ENCODE measurements at places on chromosomes 7 and 10.
A peak's percentile ranks its signal among the peaks of the same experiment; 100 is the strongest.

- no peak for DNase-seq
Measured at GRCh38 chr10:120555842-120556532, 99.0 kb downstream of the PLPP4 start.

DNA sequence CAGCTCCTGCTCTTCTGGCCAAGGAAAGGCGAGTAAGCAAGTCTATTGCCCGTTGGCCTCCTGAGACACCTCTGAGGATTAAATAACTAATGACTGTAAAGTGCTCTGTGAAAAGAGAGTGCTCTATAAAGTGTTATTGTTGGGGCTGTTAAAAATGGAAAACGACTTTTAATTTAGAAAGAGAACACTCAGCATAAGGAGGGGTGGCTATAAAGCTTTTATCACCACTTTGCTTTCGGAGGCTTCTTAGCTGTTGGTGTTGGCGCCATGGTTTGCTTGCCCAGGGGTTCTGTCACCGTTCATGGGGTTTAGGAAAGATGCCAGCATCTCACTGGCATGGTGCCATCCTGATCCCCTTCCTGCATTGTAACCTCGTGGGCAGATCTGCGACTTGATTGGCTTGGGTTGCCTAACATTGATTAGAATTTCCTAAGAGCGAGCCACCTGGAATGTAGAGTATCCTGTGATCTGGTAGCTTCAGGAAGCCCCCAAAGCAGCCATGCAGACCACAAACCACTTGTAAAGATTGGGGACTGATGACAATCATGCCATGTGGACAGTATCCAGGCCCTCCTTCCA is 509.9 kb downstream of the LRMDA start:
- no peak for DNase-seq

DNA sequence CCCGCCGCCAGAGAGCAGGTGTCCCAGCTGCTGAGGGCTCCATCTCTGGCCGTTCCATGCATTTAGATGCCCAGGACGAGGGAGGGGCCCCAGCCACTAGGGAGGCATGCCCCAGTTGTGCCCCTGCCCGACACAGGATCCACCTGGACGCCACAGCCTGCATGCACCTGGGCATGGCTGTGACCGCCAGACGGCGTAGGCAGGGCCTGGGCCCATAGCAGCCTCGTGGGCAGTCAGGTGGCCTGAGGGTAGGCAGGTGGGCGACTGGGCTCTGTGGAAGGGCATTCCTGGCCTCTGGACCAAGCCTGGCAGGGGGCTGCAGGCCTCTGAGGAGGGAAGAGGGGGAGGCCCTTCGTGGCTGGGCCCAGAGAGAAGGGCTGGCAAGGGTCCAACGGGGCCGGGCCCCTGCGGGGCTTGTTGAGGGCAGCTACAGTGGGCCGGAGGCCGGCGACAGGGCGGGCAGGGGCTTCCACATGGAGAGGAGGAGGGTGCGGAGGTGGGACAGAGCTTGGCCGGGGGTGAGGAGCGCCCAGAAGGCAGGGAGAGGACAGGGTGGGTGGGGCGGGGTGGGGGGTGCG is 76.0 kb upstream of the NKX6-2 start:
- no peak for DNase-seq

DNA sequence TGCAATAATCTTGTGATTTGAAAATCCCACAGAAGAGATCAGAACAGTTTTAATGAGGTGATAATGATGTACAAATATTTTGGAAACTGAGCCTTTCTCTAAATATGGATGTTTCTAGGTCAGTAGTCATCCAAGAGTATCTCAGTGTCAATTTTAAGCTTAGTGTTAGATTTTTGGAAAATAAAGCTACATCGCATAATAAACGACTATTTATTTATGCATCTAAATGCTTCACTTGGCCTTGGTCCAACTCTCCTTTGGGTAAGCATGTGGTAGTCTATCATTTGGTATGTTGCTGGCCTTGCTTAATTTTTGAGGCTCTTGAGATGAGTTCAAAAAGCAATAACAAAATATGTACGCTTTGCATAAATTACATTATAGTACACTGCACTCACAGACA is 5.4 kb upstream of the PPP1R9A start:
- DNase-seq = no peak

DNA sequence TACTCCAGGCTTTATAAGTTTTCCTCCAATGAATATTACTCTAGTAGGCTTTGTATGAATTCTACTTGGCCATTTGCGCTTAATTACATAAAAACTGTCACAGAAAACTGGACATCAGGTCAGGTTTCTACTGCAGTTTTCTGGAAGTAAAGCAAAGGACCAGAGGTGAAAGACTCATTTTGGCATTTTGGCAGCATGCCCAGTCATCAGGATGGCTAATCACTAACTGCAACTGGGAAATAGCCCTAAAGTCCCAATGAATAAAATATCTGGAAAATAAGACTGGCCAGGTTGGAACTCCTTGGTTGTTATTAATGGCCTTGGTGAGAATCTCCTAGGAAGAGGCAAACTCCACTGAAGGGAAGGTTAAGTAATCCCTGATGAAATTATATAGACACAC is 75.5 kb downstream of the COPG2 start:
- DNase-seq = no peak

DNA sequence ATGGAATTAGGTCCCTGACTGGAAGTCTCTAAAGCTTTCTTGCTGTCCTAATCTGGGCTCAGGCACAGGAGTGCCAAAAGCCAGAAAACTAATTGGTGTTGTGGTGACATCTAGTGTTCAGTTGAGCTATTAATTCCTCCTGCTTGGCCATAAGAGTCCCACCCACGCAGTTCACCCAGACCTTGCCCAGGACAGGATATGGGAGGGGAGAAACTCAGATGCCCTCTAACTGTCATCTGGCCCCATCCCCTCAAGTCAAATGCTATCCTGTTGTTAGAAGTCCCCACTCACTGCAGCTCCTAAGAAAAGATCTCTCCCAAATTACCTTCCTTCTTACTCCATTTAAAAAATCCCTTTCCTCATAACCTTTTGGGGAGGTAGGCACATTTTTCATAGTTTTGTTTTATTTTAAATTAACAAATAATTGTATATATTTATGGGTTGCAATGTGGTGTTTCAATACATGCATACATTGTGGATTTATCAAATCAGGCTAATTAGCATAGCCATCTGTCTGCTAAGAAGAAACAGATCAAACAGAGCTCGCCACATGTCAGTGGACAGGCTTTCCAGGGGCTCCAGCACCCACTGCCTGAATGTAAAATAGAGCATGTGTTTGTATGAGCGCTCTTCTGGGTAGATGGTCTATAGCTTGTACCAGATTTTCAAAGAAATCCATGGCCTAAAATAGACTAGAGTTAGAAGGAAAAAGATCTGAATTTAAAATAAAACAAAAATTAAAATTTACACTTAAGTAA is 84.0 kb downstream of the GSAP start:
- DNase-seq = peak; percentile 64

GRCh38 chr10:132010483-132010882 is 28.8 kb upstream of the BNIP3 start:
- no peak for DNase-seq

GRCh38 chr7:113092762-113093161 is 6.1 kb upstream of the GPR85 start:
- DNase-seq = no peak

- no peak for DNase-seq
Measured at GRCh38 chr7:90425376-90425775, 22.1 kb downstream of the CLDN12 start.

GRCh38 chr7:134014935-134015334 is 112.2 kb upstream of the LRGUK start:
- DNase-seq = no peak

DNA sequence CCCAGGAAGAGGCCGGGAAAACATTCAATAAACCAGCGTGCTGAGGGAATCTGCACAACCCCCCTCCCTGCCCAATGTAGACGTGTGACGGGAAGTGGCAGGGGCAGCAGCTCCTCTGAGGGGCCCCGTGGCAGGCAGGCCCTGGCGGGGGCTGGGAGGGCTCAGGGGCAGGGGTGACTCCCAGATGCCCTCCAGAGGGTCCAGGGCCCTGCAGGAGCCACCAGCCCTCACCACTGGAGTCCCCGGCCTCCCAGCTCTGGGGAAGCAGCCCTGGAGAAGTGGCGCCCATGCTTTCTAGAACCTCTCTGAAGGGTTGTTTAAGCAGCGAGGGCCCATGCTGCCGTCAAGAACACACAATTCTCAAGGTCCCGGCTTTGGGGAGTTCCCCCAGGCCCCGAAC is 8.4 kb upstream of the GPER1 start:
- DNase-seq = no peak

Measured in left renal pelvis (tissue), 4 donors.